ENCODE measurements at places on chromosomes 11 and 22.

GRCh38 chr11:115421352-115421991 lies 82.7 kb downstream of the CADM1 start:
- DNase-seq = no peak

GRCh38 chr22:38724926-38725571 lies 19.3 kb downstream of the GTPBP1 start:
- peak; percentile 61 for DNase-seq

DNA sequence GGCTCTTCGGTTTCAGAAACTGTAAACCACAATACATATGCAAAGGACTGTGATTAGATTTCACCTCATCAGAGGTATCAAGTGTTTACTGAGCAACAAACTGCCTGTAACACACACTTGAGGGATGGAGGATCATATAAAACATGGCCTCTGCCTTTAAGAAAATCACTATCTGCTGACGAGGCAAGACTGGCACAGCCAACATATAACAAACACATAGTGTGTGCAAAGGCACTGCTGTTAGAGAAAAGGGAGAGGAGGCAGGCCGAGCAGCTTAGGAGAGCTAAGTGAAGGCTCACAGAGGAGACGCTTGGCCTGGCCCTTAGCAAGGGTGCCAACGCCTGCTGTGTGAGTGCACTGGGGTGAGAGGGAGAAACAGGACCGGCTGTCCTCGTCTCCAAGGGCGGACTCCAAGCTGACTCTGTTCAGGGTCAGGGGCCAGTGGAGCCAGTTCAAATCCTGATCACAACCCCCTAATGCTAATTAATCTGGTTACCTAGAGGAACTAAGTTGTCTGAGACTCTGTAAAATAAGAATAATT lies 48.2 kb downstream of the LRFN4 start:
- no peak for DNase-seq

GRCh38 chr22:20805972-20806471 lies 32.1 kb downstream of the SERPIND1 start:
- no peak for DNase-seq

- DNase-seq = no peak
Observed at GRCh38 chr11:89119426-89119825, 53.6 kb upstream of the GRM5 start.

All from suppressor macrophage treated with lipopolysaccharide for 1 hour (primary cell).